Activated naive CD8-positive, alpha-beta T cell treated with anti-CD3 and anti-CD28 coated beads, Interleukin-2, amount 10 ng/mL, durations not matched to agents 7 days and 5 days (primary cell): ENCODE measurements at places on chromosomes 12 and 14.
A peak's percentile ranks its signal among the peaks of the same experiment; 100 is the strongest.

- peak overlapping the region; percentile 68 for H3K27ac ChIP-seq
- peak; percentile 71 for DNase-seq
- H3K4me1 ChIP-seq = peaks cover 18% of the 10 kb centered on the region
Measured at GRCh38 chr14:67514650-67515385, 18.3 kb upstream of the PLEKHH1 start.

DNA sequence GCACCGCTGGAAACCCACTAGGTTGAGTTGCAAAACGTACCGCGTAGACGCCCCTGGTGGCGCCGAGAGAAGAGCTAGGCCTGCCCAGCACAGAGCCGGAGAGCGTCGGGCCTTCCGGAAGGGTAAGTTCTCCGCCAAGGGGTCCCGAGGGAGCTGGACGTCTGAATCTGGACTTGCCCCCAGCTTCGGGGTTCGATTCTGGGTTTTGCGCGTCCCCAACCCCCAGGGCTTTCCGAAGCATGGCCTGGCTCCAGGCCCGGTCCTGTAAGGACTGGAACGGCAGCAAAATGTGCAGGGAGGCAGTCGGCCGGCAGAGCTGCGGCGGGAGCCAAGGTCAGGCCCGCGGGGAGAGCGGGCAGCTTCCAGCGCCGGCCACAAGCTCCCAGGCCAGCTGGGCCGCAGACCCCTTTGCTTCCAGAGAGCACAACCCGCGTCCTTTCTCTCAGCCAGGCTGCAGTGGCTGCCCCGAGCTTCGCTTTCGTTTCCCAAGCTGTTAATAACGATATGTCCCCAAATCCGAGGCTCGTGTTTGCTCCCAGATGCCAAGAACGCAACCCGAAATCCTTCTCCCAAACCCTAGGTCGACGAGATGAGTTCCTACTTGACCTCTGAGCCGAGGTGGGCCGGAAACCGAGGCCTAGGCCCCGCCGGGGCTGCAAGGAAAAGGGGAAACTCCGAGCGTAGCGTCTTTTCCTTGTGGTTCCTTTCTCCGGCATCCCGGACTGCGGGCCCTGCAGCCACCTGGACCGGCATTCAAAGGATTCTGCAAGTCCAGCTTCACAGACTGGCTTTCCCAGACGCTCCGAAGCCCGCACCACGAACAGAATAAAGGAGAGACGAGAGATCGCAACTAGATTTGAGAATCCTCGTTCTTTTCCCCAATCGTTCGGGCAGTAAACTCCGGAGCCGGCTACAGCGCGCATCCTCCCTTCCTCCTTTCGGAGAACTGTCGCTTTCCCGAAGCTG, 3.2 kb upstream of the TBX5 start:
- DNase-seq = peak; percentile 38
- H3K27me3 ChIP-seq = peaks cover 93% of the 10 kb centered on the region
- peak overlapping the region; percentile 47 for H3K4me3 ChIP-seq
- peaks cover 9% of the 10 kb centered on the region for H3K4me1 ChIP-seq

DNA sequence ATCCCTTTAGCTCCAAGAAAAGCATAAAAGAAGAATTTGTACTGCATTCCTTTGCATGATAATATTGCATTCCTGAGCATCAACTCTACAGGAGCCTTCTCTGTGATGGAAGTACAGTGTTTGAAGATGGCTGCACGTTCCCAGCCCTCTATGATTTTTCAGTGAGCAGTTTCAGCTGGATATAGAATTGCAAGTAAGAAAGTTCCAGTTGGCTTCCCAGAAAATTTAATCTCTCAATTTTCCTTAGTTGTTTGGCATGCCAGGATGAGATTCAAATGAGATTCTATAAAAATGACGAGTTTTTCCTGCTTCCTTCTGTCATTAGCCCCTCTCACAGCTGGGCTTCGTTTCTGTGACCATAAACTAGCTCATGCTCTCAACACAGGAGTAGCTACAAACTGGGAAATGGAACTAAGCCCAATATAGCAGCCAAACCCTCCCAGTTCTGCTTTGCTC, 109.9 kb downstream of the TTC8 start:
- H3K4me3 ChIP-seq = no peak overlapping the region
- no peaks in the 10 kb centered on the region for H3K4me1 ChIP-seq
- H3K36me3 ChIP-seq = no peaks in the 10 kb centered on the region
- DNase-seq = no peak
- H3K27ac ChIP-seq = no peak overlapping the region
- peaks cover 8% of the 10 kb centered on the region for H3K27me3 ChIP-seq

- no peak overlapping the region for H3K27ac ChIP-seq
- H3K4me3 ChIP-seq = no peak overlapping the region
- H3K36me3 ChIP-seq = no peaks in the 10 kb centered on the region
- DNase-seq = no peak
- H3K4me1 ChIP-seq = no peaks in the 10 kb centered on the region
Measured at GRCh38 chr14:32702562-32702961, 236.1 kb upstream of the NPAS3 start.

GRCh38 chr14:101361044-101361443, 200.3 kb upstream of the DIO3 start:
- no peaks in the 10 kb centered on the region for H3K36me3 ChIP-seq
- no peak overlapping the region for H3K4me3 ChIP-seq
- peaks cover 13% of the 10 kb centered on the region for H3K27me3 ChIP-seq
- H3K27ac ChIP-seq = no peak overlapping the region
- DNase-seq = no peak
- H3K4me1 ChIP-seq = peaks cover 1% of the 10 kb centered on the region

DNA sequence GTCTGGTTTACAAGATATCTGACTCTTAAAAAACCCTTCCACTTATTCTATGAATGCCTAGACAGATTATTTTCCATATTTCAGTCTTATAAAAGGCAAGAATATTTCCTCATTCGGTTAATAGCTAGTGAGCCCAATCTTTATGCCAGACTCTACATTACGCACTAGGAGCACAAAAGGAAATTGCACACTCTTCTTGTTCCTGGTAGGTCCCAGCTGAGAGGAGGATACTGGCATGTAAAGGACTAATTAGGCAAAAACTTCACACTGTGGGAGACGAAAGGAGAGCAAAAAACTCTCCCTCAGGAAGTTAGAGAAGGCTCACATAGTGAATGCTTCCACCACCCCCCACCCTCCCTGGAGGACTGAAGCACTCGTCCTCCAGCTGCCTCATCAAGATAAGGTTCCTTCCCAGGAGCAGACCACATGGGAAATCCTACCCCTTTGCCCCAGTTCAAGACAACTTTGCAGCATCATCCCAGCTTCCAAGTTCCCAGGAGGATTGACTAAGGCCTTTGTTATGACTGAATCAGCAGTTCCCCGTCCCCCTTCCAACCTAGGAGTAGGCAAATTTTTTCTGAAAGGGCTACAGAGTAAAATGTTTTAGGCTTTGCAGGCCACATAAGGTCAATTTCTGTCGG, 14.5 kb downstream of the CAPZA3 start:
- no peak for DNase-seq
- H3K36me3 ChIP-seq = no peaks in the 10 kb centered on the region
- H3K4me3 ChIP-seq = no peak overlapping the region
- no peak overlapping the region for H3K27ac ChIP-seq

DNA sequence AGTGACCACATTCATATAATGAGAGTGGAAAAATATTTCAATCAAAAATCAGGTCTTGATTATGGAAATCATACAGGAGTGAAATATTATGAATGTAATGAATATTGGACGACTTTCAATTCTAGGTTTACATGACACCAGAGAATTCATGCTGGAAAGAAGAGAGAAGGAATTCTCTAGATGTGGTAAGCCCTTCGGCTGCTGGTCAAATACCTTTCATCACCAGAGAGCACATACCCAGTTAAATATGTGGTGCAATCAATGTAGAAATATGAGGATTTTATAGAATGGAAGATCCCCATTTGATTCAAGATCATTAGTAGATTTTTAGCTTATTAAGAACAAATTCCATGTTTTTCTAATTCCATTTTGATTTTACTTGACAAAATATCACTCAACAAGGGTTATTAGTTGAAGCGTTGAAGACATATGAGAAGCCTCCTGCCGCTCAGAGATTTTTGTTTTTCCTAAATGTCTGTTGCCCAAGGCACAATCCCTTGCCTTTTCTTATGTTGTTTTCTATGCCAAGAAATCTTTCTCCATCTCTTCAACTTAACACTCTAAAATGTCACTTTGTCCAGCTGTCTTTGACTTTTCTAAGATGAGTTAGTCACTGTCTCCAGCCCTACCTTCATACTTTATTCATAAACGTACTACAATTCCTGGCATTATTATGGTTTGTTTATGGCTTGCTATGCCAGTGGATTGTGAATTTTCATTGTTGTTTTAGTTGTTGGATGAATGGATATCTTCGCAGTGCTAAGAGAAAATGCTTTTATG, 72.8 kb upstream of the ZDHHC17 start:
- peaks cover 7% of the 10 kb centered on the region for H3K27me3 ChIP-seq
- H3K4me3 ChIP-seq = no peak overlapping the region
- no peak overlapping the region for H3K27ac ChIP-seq
- no peaks in the 10 kb centered on the region for H3K36me3 ChIP-seq
- H3K4me1 ChIP-seq = no peaks in the 10 kb centered on the region
- DNase-seq = no peak

DNA sequence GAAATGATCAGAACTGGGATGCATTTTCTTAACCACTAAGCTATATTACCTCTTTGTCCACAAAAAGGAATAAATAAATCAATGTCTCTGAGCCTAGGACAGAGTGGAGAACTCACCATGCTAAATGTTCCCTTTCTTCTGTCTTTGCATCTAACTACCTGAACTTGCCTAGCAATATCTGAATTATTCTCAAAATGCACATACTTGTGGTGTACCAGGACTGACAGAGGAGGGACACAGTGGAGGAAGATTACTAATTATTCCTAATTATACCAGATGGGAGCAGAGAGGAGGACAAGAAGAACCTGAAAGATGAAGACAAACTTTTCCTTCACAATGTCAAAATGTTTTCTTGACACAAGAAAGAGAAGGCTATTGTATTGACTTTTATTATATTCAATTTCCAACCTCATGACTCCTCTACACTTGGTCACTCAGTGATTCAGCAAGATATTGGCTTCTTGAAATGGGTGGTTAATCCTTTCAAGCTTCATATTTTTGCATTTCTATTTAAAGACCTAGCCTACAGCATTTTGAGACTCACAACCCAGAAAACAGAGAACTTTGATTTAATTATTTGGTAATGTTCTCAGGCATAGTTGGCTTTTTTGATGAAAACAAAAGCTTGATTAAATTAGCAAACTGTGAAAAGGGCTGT, 117.2 kb upstream of the LRFN5 start:
- no peak for DNase-seq
- no peak overlapping the region for H3K27ac ChIP-seq
- H3K27me3 ChIP-seq = no peaks in the 10 kb centered on the region
- no peak overlapping the region for H3K4me3 ChIP-seq
